ENCODE measurements at places on chromosomes 7 and 10.

- no peak for DNase-seq
Measured at GRCh38 chr7:115009139-115009538, 87.2 kb downstream of the MDFIC start.

GRCh38 chr10:5968681-5969453, 8.5 kb downstream of the IL15RA start:
- DNase-seq, result no peak

GRCh38 chr10:103582331-103583123, 89.0 kb downstream of the NEURL1 start:
- DNase-seq, result no peak

DNA sequence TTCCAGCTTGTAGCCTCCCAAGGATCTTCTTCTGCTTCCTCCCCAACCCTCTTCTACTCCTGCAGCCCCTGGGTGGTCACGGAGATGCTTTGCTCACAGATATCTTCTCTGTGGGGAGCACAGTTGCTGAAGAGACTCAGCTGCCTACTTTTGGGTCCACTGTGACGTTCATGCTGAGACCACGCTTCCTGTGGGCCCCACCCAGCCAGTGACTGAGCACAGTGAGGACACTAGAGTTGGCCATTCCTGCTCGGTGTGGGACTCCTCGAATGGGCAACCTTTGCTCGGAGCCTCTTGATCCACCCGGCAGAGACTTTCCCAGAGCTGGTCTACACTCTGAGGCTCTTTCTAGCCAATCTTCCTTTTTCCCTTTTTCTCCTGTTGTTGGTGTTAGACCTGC, 73.9 kb downstream of the ADRA2A start:
- DNase-seq, result no peak

DNA sequence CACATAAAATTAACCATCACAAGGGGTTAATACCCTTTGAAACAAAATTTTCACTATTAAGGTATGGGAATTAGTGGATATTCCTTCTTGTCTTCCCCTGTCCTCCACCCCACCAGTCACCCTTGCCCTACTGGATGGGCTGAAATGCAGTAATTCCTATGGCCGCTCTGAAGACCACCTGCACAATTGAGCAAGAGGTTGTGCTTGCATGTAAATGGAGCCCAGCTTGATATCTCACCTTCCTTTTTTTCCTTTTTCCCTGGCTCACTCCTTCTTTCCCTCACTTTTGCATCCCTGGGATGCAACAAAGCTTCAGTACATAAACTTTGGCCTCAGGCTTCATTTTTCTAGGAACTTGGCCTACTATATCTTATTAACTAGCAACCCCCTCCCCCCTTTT, 184.6 kb downstream of the SNX10 start:
- no peak for DNase-seq

DNA sequence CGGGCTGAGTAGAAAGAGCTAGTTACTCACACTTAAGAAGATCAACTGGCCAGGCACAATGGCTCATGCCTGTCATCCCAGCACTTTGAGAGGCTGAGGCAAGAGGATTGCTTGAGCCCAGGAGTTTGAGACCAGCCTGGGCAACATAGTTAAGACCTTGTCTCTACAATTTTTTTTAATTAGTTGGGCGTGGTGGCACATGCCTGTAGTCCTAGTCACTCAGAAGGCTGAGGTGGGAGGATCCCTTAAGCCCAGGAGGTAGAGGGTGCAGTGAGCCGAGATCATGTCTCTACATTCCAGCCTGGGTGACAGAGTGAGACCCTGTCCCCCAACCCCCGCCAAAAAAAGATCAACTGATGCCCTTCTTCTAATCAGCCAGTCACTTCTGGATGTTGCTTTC, 74.6 kb upstream of the ATP6V0A4 start:
- DNase-seq, result peak; percentile 78

DNA sequence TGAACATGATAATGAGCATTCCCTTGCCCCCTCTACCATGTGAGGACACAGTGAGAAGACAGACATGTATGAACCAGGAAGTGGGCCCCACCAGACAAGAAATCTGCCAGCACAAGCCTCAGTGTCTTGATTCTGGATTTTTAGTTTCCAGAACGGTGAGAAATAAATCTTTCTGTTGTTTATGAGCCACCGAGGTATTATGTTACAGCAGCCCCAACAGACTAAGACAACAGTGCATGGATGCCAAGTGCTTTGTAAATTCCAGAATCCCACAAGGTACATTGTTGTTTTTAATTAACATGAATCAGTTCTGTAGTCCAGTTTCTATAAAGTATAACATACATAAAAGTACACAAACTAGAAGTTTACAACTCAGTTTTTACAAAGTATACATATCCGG, 162.2 kb downstream of the ARHGAP21 start:
- no peak for DNase-seq

DNA sequence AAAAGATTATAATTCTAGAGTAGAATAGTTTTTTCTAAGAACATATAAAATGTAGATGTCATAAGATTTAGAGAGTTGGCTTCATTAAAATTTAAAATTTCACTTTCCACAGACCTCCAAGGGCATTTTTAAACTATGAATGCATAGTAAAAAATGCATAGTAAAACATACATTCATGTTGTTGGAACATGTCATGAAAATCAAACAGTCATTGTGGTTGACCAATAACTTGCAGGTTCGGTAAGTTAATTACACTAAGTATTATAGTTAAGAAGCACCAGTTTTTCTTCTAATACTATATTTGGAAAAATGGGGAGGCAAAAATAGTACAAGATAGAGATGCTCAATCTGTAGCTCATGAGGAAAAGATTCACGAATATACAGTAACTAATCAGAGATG, 61.5 kb upstream of the MACROH2A2 start:
- DNase-seq, result peak; percentile 45

Measured in epithelial cell of esophagus (primary cell).